ENCODE measurements at places on chromosomes 6 and 20.

DNA sequence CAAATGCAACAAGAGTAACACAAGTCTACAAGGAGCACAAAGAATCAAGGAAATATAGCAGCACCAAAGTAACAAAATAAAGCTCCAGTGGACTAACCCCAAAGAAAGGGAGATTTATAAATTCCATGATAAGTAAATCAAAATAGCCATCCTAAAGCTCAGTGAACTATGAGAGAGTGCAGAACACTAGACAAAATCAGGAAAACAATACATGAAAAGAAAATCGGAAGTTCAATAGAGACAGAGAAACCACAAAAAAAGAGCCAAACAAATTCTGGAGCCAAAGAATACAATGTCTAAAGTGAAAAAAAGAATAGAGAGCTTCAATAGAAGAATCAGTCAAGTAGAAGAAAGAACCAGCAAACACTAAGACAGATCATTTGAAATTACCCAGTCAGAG, 247.3 kb upstream of the TENT5A start:
- DNase-seq = no peak

DNA sequence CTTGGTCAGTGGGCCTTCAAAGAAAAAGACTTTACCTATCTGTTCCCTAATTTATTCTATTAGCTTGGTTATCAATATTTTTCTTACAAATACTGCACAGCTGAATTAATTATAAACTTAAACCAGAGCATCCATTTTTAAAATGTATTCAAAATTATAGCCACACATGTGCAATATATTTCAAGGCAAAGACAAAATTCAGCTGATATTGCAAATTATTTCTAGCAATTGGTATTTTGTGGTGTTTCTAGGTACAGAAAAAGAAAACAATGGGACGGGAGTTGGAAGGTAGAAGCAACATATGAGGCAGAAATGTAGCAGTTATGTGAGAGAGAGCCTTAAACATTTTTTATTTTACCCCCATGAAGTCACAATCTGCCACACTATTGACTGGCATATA, 64.9 kb downstream of the MAP3K7 start:
- DNase-seq = no peak

- DNase-seq = no peak
These were observed 1.0 kb downstream of the POU3F2 start for GRCh38 chr6:98835149-98836024.

GRCh38 chr6:33183071-33183683, 9.1 kb downstream of the COL11A2 start:
- DNase-seq = no peak

DNA sequence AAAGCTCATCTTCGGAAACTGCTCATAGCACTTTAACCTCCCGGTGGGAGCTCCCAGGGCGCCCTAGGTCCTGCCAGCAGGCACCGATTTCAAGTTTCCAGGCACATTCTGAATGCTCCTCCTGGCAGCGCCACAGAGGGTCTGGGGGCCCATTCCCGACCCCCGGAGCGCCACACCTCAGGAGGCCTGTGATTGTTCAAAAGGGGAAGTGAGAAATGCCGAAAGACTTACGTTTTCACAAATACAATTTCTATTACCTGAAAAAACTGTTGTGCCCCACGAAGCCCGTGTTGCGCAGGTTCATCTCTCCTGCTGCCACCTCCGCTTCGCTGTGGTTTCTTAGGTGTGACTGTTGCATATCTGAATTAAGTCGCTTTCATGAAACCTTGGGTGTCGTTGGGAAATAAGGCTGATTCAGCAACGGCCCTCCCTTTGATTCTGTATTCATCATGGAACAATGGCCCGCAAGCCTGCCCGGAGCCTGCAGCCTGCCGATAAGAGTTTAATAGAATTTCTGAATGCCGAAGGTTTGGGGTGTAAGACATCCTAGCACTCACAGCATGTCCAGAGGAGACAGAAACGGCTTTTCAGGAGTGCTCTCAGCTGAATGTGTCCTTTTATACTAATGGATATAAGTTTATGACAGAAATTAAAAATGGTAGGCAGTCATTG, 1.9 kb upstream of the MYT1 start:
- DNase-seq = no peak

GRCh38 chr6:56959094-56959493, 4.2 kb downstream of the BEND6 start:
- no peak for DNase-seq

GRCh38 chr6:3343089-3343883, 84.5 kb downstream of the PSMG4 start:
- no peak for DNase-seq

GRCh38 chr20:38581013-38581412, at the start of gene ADIG:
Gene ADIG, plus strand, starts transcription at chr20:38581197. Its CDS starts 54 bp downstream, at chr20:38581251.
- no peak for DNase-seq

GRCh38 chr20:11090751-11091150, 417.0 kb upstream of the JAG1 start:
- no peak for DNase-seq

DNA sequence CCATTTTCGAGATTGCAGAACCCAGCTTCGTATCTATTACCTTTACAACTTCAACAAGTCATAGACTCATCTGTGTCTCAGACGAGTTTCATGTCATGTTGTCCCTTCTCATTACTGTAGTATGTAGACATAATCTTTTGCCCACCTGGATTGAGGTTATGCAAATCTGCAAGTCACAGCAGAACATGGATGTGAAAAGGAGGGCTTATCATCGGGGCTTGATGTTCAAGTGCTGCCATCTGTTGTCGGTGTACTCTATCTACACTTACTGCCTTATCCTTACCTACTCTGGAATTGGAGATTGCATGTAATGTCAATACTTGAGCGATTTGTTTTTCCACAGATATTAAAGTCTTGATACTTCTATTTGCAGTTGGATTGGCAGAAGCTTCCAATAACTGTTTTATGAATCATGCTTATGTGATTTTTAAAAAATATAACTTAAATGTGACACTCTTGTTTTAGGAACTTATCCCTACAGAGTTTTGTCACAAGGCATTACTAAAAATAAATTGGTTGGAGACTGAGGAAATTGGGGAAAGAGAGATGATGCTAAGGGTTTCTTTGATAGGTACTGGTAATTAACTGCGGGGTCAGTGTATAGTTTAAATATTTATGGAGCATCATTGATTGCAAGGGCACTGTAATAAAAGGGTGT, 3.0 kb upstream of the GOPC start:
- DNase-seq = peak; percentile 21

DNA sequence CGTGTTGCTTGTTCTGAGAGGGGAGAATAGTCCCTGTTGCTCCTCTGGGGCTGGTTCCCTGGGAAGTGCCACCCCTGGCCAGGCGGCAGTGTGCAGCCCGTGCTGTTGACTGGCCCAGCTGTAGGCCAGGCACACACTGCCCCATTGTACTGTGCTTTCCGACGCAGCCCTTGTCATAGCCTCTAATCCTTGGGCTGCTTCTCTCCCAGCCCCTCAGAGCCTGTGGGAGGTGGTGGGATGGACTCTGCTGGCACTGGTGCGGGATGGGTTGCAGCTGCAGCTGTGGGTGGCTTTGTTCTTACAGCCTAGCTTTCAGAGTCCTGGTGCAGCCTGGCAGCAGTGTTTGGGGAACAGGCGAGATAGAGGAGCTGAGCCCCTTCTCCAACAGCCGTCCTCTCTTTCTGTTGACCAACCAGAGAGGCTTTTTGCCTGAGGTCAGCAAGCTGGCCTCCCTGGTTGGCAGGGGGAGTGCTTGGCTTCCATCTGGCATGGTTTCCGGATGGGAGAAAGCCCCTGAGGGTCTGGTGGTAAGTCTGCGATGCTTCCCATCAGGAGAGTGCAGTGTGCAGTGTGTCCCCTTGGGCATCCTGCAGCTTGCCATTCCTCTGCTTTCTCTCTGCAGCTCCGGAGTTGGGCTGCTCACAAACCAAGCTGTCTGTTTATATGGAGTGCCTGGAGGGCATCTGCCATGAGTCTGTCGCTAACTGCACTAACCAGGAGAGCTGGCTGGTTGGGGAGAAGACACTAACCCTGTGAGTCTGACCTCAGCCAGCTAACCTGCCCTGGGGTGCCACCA, 12.1 kb downstream of the TJAP1 start:
- DNase-seq = no peak

DNA sequence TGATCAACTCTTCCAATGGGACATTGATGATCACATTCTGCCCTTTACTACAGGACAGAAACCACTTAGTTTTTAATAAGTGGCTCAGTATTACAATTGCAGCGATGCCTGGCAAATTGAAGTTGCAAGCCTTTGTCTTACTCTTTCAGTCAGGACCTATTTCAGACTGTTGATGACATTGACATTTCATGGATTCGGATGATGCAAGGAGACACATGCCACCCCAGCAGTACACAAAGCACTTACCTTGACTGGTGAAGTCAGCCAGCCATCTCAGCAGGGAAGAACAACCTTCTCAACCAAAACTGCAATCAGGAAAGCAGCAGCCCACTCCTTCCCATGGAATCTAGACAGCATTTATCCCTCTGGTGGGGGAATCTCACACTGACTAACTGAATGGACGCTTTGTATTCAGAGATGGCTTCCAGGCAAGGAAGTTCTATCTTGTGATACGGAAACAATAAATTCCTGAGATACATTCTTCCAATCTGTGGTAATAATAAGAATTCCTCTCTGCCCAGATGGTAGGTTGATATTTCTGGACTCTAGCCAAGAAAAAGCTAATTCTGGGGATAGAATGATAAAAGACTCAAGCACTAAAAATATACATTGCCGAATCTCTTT, 24.8 kb downstream of the NFYA start:
- DNase-seq = no peak

- no peak for DNase-seq
These were observed 46.8 kb upstream of the NEDD9 start for GRCh38 chr6:11279284-11279689.

GRCh38 chr6:147285087-147285855, 81.1 kb downstream of the STXBP5 start:
- DNase-seq = no peak

DNA sequence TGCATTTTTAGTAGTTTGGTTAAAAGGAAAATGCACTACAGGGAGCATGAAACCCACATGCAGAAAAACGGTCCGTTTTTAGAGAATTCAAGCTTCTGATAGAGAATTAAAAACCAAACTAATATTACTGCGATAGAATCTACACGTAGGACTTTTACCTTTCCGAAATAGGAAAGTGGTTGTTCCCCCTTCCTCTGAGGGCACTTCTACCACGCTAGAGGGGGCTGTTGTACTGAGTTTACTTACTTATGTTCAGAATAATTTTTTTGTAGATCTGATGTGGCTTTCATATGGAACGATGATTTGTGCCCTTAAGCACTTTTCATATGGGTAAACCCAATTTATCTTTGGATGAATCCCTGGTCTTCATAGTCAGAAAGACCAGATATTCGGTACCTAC, 264.3 kb upstream of the PLN start:
- peak; percentile 13 for DNase-seq

DNA sequence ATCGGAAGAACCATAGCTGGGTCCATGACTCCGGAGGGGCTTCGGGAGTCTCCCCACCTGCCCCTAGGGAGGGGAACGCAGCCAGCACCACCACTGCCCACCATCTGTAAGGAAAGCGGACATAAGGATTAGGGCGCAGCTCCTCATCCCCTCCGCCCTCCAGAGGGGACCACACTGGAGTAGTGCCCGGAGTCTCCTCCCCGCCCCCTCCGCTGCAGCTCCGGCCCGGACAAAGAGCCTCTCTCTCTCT, 628 bp downstream of the SLC35B2 start:
- DNase-seq = no peak

GRCh38 chr20:50191544-50192363, 1.1 kb downstream of the CEBPB start:
- DNase-seq = no peak

DNA sequence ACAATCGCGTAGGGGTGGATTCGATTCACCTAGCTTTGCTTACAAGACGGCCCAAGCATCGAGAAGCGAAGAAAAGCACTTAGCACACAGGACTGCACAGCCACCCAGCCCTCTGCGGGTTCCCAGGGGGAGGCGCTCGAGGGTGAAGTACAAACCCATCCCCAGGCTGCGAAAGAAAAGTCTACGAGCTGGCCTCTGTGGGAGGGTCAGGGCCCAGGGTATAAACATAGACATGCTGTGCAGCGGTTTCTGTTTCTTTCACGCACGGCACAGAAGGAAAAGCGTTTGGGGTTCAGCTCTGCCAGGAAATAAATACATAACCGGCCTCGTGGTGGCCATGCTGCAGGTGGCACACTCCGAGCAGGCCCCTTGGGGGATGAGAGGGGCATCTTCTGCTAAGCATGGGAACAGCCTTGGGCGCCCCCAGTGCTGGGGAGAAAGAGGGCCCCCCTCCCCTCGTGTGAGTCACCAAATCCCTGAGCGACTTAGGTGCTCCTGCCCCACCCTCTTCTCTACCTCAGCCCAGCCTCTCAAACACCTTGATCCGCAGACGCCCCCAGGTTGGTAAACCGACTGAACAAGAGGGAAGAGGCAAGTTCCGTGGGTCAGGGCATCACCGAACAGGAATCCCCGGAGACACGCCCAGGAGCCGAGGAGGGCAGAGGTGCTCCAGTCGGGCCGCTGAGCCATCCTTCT, 91.6 kb upstream of the RIPOR2 start:
- DNase-seq = peak; percentile 47

GRCh38 chr6:16773362-16773761, 12.1 kb upstream of the ATXN1 start:
- DNase-seq = no peak

DNA sequence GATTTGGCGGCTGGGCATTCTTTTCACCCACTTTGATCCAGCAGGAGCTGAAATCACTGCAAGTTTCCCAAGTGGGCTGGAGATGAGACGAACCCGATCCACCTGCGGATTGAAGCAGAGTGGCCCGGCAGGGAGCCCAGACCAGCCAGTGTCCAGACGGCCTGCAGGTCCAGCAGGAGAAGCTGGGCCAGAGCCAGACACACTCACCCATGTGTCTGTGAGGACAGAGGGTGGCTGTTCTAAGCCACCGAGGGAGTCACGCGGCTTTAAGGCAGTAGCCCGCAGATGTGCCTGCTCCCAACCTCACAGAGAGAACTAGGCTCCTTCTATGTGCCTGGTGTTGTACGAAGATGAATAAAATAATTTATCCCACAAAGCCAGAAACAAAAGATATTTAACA, 200.7 kb downstream of the WDR27 start:
- DNase-seq = no peak

DNA sequence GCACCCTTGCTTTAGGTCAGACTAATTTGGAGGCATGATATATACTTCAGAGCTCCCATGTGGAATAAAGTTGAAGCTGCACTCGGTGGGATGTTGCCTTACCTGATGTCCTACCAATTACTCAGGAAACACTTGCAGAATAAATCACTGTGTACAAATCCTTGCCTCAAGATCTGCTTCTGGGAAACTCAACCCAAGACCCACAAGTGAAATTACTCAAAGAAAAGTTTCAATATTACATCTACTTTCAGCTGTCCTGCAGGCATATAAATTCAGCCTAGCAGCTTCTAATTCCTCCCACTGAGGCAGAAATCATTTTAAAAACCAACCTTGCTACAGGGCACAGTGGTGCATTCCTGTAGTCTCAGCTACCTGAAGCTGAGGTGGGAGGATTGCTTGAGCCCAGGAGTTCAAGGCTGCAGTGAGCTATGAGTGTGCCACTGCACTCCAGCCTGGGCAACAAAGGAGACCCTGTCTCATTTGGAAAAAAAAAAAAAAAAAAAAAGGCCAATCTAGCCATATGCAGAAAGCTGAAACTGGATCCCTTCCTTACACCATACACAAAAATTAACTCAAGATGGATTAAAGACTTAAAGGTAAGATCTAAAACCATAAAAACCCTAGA, 20.7 kb upstream of the DCDC2 start:
- no peak for DNase-seq
